ENCODE measurements at places on chromosomes 2 and 18. TPM values are rescaled to one million over a fixed set of nuclear protein-coding genes. Genes with fewer than 3 reads are reported as not detected.

The CELF4 gene
- not detected for total RNA-seq

The LYG2 gene
- not detected for total RNA-seq

The SDC1 gene
- 208 TPM for total RNA-seq

The ASB18 gene
- 0.03 TPM for total RNA-seq

The OTX1 gene
- 1.8 TPM for total RNA-seq

The CNRIP1 gene
- 2.2 TPM for total RNA-seq

The DRC1 gene
- 0.45 TPM for total RNA-seq

The KIF1A gene
- total RNA-seq = 0.83 TPM

The ANKRD30BL gene
- total RNA-seq = not detected

The GALR1 gene
- not detected for total RNA-seq

The DTNA gene
- 0.33 TPM for total RNA-seq

The POTEC gene
- not detected for total RNA-seq

The MAP3K19 gene
- not detected for total RNA-seq

The KIAA1328 gene
- 1.4 TPM for total RNA-seq

The GAD1 gene
- 0.71 TPM for total RNA-seq

The PIEZO2 gene
- total RNA-seq = 0.61 TPM

The NT5C1B gene
- not detected for total RNA-seq

The FSHR gene
- total RNA-seq = not detected

The SPDYA gene
- total RNA-seq = 0.15 TPM

The SLC4A3 gene
- total RNA-seq = 2.0 TPM

The DSG2 gene
- total RNA-seq = 68.6 TPM

The CHST9 gene
- not detected for total RNA-seq

The EIF4E2 gene
- total RNA-seq = 85.6 TPM

The SRD5A2 gene
- total RNA-seq = not detected

The OTOS gene
- not detected for total RNA-seq

The ACADL gene
- 0.07 TPM for total RNA-seq

The SMPD4 gene
- total RNA-seq = 76.6 TPM

The ESPNL gene
- total RNA-seq = 0.16 TPM

The B3GNT7 gene
- total RNA-seq = 3.0 TPM
